ENCODE measurements at places on chromosomes 12 and 14.

GRCh38 chr12:79360936-79361335 lies 329.8 kb downstream of the PAWR start:
- DNase-seq, result no peak

DNA sequence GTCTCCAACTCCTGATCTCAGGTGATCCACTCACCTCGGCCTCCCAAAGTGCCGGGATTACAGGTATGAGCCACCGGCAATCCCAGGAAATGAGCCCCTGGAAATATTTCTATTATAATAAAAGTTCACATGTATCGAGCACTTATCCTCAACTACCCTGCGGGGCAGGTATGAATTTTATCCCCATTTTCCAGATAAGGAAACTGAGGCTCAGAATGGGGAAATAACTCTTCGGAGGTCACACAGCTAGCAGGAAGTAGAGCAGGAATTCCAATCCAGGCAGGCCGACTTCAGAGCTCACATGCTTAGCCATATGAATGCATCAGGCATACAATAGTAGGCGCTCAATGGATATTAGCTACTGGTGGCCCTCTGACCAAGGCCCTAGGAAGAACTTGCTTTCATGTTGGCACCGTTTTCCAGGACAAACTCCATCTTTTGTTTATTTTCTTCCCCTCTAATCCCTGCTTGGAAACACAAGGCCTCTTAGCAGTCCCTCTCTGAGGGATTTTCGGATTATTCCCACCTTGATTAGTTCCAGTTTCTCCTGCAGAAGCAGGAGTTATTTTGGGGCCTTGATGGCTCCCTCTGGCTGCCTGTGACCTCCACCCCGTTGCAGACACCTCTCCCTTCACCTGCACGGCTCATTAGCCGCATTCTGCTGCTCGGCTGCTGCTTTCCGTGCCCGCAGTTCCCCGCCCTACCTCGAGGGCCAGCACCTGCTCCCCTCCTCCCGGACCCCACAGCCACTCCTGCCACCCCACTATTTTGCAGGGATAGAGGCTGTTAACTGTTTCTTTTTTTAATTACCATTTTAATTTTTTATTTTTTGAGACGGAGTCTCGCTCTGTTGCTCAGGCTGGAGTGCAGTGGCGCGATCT lies 18.7 kb upstream of the POP5 start:
- no peak for DNase-seq

- DNase-seq, result no peak
These were observed 30.7 kb upstream of the ESR2 start for GRCh38 chr14:64324895-64325294.

- no peak for DNase-seq
These were observed 182.9 kb downstream of the NOVA1 start for GRCh38 chr14:26414926-26415325.

DNA sequence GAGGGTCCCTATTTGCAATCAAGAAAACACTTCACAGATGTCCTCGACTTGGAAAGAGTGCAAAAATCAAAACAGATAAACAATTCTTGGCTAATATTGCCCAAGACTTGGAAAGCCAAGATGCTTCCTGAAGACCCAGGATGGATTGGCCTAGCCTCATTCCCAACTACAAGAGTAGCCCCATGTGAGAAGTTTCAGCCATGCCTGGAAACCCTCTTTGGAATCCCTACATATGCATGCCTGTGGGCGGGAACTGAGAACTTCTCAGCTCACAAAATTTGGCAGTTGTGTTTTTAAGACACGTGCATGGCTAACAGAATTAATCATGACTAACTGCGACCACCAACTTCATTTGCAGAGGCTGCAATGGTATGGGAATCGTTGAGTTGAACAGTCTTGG lies 283.2 kb upstream of the TBX3 start:
- no peak for DNase-seq

DNA sequence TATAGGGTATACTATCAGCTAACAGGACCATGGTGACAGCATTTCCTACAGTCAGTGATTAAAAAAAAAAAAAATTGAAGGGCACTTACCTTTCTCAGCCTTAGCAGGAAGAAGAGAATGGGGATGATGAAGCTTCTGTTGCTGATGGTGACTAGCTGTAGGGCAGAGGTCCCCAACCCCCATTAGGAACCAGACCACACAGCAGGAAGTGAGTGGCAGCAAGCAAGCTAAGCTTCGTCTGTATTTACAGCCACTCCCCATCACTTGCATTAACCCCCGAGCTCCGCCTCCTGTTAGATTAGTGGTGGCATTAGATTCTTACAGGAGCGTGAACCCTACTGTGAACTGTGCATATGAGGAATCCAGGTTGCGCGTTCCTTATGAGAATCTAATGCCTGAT lies 91.3 kb upstream of the USP44 start:
- no peak for DNase-seq

- no peak for DNase-seq
These were observed 53.9 kb upstream of the DCD start for GRCh38 chr12:54701940-54702592.

DNA sequence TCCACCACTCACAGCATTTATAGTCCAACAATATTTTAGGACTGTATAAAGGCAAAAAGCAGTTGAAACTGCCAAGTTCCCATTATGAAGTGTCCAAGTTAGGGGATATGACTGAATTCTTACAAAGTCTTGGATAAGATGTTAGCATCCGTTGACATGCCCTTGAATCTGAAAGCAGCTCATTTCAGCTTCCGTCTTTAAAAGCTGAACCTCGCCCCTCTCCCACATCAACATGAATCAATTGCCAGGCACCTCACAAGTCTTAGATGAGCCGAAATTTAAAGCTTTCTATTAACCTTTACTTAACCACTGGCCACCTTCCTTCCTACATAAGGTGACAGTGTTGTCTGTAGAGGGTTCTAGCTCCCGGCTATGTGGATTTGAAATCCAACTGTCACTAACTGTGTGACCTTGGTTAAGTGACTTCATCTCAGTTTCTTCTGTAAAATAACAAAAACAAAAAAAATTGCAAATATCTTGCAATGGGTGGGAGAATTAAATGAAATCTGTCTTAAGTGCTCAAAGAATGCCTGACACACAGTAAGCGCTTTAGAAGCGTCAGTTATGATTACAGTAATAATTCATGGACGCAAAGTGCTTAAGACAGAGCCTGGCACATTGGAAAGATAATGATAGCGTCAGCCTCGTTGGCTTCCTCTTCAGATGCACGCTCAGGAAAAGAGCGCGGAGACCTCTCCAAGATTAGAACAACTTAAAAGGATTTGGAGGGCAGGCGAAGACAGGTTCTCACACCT lies 1.2 kb downstream of the PPP1CC start:
- no peak for DNase-seq
